H9 (cell line): ENCODE measurements at places on chromosomes 5 and 9. TPM values are rescaled to one million over a fixed set of nuclear protein-coding genes. Genes with fewer than 3 reads are reported as not detected.
A peak's percentile ranks its signal among the peaks of the same experiment; 100 is the strongest.

SPATA31C1 gene
- total RNA-seq, result 0.15 TPM in 2 replicates

DNA sequence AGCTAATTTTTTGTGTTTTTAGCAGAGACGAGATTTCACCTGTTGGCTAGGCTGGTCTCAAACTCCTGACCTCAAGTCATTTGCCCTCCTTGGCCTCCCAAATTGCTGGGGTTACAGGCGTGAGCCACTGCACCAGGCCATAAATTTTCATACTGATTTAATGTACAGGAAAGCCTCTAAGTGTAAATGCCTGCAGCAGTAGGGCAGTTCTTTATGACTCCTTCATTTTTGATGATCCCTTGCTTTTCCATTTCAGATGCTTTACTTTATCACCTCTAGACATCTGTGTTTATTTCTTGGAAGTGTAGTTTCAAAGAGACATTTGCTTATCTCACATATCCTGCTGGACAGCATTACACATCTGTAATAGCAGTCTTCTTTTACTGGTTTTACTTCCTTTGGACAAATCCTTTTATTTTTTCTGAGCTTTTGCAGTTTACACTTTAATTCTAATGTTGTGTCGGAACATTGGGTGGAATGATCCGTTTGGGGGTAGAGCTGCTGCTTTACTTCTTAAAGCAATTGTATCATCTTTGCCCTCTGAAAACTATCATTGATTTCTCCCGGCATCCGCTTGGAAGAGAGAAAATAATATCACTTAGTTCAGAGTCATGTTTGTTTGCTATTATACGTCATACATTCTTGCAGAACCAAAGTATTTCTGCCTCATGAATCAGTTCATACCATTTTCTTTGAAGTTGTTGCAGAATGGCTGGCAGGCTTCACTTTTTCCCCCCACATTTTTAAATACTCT is 36.0 kb downstream of the SCGB3A1 start:
- DNase-seq, result no peak

GRCh38 chr5:112529525-112529924 is 110.4 kb upstream of the EPB41L4A start:
- DNase-seq, result no peak

DNA sequence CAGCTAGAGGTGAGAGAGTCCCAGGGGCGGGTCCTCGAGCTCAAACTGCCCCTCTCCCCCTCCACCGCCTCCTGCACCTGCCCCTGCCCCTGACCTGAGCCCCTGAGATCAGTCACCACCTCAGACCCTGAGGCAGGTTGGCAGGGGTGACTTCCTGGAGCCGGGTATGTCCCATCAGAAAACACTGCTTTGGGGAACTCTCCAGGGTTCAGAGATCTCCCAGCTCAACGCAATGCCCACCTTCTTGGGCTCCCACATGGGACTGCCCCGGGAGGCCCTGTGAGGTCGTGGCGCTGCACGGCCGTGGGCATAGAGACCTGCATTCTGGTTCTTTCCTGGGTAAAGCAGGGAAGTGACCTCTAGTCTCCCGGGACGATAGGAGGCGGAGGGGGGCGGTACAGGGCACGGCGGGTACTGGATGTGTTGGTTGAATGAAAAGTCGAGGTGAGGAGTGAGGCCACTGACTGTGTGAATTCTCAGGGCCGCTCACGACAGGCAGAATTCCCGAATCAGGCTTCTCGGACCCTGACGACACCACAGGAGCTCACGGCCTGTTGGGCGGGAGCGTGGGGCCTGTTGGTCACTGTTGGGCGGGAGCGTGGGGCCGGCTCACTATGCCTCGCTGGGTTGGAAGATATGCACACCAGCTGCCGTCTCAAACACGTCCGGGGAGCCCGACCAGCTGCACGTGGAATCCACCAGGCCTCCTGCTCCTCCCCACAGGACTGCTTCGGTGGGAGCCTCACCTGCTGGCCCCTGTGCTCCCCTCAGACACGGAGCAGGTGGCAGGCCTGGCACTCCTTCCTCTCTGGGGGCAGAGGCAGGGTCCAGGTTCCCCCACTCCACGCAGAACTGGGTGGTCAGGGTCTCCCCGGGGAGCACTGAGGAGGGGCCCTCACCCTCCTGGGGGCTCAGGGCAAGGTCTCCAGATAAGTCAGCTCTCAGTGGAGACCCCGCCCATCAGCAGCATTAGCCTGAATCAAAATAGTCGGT is 178.0 kb upstream of the PPP1R26 start:
- no peak for DNase-seq

- DNase-seq, result no peak
These were observed 64.1 kb downstream of the ANKH start for GRCh38 chr5:14807471-14807870.

DNA sequence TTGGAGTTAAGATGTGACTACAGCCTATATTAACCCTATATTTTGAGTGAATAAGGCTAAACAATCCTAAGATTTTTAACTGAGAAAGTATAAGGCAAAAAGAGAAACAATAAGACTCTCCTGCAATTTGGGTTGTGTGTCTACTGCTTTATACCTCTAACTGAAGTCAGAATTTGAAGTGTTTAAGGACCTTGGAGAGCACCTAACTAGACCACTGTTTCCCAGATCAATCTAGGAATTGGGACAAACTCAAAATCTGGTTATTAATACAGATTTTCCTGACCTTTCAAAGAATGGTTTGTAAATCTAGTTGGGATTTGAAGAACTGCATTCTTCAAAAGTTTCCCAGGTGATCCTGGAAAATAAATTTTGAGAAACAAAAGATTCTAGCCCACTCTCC is 42.1 kb downstream of the GABRA1 start:
- no peak for DNase-seq

GRCh38 chr5:121031491-121031890 is 567.4 kb downstream of the PRR16 start:
- no peak for DNase-seq

- no peak for DNase-seq
These were observed 370.6 kb upstream of the IRX4 start for GRCh38 chr5:2253040-2253975.

PCDHGB6 gene
- 5.5 and 6.0 TPM in 2 replicates for total RNA-seq

- DNase-seq, result no peak
These were observed 631.9 kb downstream of the PRELID2 start for GRCh38 chr5:145203193-145203592.

DNA sequence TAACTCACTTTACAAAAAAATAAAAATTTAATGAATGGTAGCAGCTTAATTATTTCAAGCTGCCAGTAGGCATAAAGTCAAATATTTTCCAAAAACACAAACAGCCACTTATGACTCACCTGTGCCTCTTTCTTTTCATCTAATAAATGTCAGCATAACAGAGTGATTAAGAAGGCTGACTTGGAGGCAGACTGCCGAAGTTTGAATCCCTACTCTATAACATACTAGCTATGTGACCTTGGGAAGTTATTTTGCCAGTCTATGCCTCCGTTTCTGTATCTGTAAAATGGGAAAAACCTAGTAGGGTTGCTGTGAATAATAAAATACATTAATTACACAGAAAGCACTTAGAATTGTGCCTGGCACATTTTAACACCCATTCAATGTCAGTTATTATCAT is 33.8 kb downstream of the FANCC start:
- no peak for DNase-seq

DNA sequence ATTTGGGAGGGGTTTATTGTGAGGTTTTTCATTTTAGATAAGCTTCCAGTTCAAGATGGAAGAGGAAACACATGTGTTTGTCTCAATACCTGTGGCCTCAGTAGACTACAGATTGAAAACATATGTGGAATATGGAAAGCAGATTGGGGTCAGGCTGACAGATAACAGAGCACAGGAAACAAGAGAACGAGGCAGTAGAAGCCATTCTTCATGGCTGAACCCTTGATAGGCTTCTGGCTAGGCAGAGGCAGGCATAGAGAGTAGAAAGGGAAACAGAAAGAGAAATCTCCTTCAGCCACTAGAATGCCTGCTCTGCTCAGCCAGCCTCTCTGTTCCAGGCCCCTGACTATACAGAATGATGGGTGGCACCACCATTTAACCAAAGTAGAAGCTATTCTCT is 152.5 kb downstream of the MUSK start:
- DNase-seq, result no peak

DNA sequence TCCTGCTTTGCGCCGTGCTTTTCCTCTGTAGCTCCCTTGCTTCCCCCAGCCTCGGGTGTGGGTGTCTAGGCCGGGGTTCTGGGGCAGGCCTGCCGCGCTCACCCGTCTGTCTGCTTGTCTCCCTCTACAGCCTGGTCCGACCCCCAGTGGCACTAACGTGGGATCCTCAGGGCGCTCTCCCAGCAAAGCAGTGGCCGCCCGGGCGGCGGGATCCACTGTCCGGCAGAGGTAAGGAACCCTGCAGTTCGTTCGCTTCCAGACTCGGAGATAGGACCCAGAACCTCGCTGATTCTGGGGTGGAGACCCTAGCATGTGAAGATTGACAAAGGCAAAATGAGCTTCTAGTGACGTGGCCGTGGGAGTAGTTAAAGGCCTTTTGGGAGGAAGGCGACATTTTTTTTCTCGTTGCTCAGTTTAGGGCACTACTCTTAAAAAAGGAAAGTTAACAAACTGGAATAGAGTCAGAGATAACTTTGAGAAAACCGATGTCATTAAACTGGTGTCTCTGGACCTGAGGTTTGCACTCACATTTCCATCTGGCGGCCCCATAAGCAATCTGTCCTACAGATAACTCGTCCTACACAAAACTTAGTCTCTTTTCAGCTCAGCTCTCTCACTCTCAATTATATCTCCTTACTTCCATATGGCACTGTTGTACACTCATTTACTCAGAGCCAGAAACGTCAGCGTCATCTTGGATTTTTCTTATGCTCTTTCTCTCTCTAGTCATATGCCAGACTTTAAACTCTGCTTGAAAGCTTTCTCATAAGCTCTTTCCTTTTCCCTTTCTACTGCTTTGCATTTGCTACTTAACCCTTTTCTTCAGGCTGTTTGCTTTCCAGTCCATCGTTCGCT is 561 bp downstream of the SEC61B start:
- DNase-seq, result no peak

SPATA31D4 gene
- total RNA-seq, result not detected in 2 replicates

GRCh38 chr5:138077064-138077696 is 6.7 kb upstream of the WNT8A start:
- peak; percentile 67 for DNase-seq

FGF1 gene
- total RNA-seq, result 3.2 and 4.6 TPM in 2 replicates

DNA sequence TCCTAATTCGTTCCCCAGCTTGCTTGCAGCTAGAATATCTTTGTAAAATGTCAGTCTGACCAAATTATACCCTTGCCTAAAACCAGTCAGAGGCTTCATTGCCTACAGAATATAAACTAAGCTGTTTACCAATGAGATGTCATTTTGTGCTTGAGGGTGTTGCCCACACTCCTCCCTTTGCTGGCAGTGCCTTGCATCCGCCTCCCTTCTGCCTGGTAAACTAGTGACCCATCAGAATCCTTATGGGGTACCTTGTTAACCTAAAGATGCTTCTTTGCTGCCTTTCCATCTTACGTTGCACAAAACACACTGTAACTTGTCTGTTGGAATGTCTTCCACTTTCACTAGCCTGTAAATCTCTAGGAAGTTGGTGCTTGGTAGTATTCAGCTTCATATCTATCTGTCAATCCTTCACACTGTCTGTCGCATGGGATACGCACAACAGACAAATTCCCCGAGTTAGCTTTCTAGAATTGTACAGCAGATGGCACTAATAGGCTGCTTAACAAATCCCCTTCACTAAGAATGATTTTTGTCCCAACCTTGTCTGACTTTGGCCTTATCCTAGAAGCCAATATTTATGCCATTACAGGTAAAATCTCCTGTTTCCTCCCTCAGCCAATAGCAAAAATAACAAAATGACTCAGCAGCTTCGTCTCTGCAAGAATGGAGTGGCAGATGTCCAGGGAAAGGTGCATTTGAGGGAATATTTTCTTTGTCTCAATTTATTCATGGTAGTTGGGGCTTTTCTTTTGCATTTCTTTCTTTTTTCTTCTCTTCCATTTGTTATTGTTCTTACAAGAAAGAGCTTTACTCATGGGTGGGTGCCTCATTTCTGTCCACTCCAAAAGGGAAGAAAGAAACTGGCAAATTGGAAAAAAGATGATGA is 3.0 kb downstream of the NUDT2 start:
- DNase-seq, result no peak

DNA sequence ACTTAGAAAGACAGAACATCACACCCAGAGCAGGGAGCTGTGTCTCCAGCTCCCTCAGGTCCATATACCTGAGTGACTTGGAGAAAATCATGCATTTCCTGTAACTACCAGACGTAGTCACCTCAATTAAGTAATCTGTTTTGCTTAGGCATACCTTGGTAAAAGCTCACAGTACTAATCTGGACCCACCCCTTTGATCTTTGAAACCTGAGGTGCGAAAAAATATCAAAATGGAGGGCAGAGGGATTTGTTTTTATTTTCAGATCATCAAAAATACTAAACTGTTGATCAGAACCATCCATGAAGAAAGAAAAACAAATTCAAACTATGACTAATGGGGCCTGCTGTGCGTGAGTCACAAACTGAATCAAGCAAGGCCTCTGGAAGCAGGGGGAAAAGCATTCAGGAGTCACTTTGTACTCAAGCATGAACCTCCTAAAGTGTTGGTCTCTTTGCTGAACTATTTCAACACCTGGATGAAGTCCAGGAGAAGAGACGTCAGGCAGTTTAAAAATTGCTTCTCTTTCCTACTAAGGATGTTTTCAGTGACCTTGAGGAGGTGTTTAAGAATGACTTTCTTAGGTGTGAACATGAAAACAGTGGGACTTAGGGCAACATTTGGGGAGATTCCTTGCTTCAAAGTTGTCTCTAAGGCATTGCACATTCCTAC is 76.3 kb downstream of the MUSK start:
- DNase-seq, result no peak

ALDH7A1 gene
- total RNA-seq, result 142 and 148 TPM in 2 replicates

DNA sequence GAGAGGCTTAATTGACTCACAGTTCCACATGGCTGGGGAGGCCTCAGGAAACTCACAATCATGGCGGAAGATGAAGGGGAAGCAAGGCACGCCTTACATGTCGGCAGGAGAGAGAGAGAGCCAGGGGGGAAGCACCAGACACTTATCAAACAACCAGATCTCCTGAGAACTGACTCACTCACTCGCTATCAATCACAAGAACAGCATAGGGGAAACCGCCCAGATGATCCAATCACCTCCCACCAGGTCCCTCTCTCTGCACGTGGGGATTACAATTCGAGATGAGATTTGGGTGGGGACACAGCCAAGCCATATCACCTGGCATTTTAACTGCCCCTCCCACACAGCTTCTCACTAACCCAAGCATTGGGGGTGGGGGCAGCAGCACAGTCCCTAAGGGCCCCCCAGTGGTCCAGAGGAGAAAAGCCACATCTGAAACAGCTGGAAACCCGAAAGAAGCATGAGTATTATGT is 76.1 kb upstream of the ASS1 start:
- DNase-seq, result no peak

- no peak for DNase-seq
These were observed 29.0 kb downstream of the AUH start for GRCh38 chr9:91332546-91333231.

DNA sequence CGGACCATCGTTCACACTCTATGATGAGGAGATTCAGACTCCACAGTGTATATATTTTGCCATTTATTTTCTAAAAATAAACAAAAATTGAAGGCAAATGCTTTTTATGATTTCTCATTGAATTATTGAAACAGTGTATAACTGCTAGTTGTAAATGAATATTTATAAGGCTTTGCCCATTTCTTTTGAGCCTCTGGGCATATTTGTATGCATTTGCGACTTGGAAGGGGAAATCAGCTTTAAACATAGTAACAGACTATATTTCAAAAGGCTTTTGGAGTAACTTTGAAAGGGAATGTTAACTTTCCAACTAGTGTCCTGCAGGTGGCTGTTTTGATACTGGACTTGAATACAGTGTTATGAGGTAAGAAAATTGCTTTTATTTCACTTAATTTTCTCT is 26.0 kb downstream of the MRPL22 start:
- DNase-seq, result no peak
